Activated CD8-positive, alpha-beta T cell treated with anti-CD3 and anti-CD28 coated beads, Interleukin-2, amount 10 ng/mL, durations not matched to agents 7 days and 5 days (primary cell): ENCODE measurements at places on chromosomes 1 and 21. TPM values are rescaled to one million over a fixed set of nuclear protein-coding genes. Genes with fewer than 3 reads are reported as not detected.

APOBEC4 gene
- total RNA-seq, result not detected

G0S2 gene
- not detected for total RNA-seq

S100B gene
- 9.5 TPM for total RNA-seq

C1QA gene
- total RNA-seq, result not detected

TBX15 gene
- not detected for total RNA-seq

KCNJ6 gene
- total RNA-seq, result not detected

INTS11 gene
- total RNA-seq, result 120 TPM

PTPRC gene
- 619 TPM for total RNA-seq

C1orf141 gene
- not detected for total RNA-seq

DNALI1 gene
- not detected for total RNA-seq

FCGR3B gene
- total RNA-seq, result not detected

TSACC gene
- total RNA-seq, result 0.73 TPM

ADGRL4 gene
- not detected for total RNA-seq

SORT1 gene
- total RNA-seq, result 10.8 TPM

KRTAP13-2 gene
- not detected for total RNA-seq

SDHB gene
- 90.4 TPM for total RNA-seq

SFN gene
- 1.8 TPM for total RNA-seq

PROK1 gene
- total RNA-seq, result not detected

COL24A1 gene
- not detected for total RNA-seq

LHX8 gene
- total RNA-seq, result not detected

HAX1 gene
- total RNA-seq, result 110 TPM

TNFRSF8 gene
- 0.95 TPM for total RNA-seq

TDRD5 gene
- total RNA-seq, result not detected

OPTC gene
- not detected for total RNA-seq

SYTL1 gene
- 81.0 TPM for total RNA-seq

ERRFI1 gene
- not detected for total RNA-seq

SERTAD4 gene
- total RNA-seq, result not detected

SH2D5 gene
- 0.05 TPM for total RNA-seq

WNT2B gene
- not detected for total RNA-seq

UBXN10 gene
- total RNA-seq, result 0.29 TPM

RBM15 gene
- 75.5 TPM for total RNA-seq

BGLAP gene
- total RNA-seq, result 2.8 TPM

LCE1F gene
- total RNA-seq, result not detected

MTR gene
- 41.7 TPM for total RNA-seq

ABCB10 gene
- 39.9 TPM for total RNA-seq

AQP10 gene
- not detected for total RNA-seq

NADK gene
- total RNA-seq, result 82.9 TPM

MMEL1 gene
- 4.0 TPM for total RNA-seq

FCRL5 gene
- 0.10 TPM for total RNA-seq

MYBPH gene
- total RNA-seq, result not detected

TFF2 gene
- total RNA-seq, result not detected

CAPN8 gene
- total RNA-seq, result 0.08 TPM

KLHL12 gene
- total RNA-seq, result 27.8 TPM

S100A12 gene
- not detected for total RNA-seq

TMEM61 gene
- total RNA-seq, result not detected

ZBTB8B gene
- total RNA-seq, result not detected

KLF17 gene
- not detected for total RNA-seq
